ENCODE measurements at places on chromosomes 3 and 15.

- DNase-seq: no peak
These were observed 128.2 kb upstream of the FAM3D start for GRCh38 chr3:58794750-58795149.

DNA sequence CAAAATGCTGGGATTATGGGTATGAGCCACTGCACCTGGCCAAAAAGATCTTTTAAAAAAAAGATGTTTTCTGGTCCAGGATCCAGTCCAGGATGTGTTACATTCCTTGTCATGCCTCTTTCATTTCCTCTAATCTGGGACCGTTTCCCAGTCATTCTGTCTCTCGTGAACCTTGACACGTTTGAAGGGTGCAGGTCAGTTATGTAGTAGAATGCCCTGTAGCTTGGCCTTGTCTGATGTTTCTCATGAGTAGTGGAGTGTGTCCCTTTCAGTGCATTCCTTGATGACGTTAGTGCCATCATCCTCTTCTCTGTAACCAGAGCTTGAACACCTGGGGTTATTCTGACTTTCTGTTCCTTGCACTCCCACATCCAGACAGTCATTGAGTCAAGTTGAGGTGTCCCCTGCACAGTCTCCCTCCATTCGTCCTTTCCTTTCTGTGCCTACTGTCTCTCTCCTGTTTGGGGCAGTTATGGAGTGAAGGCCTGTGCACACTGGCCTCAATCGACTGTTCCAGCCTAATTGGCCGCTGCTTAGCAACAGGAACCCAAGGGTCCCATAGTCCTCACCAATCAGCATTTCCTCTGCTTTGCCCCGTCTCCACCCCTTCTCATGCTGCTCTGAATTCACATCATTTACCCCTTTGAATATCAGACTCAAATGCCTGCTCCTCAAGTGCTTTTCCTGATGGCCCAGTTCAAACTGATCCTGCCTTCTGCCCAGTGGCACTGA, 5.5 kb downstream of the FAM81A start:
- DNase-seq: peak; percentile 72

GRCh38 chr3:101340591-101340990, 20.2 kb upstream of the IMPG2 start:
- DNase-seq: no peak

DNA sequence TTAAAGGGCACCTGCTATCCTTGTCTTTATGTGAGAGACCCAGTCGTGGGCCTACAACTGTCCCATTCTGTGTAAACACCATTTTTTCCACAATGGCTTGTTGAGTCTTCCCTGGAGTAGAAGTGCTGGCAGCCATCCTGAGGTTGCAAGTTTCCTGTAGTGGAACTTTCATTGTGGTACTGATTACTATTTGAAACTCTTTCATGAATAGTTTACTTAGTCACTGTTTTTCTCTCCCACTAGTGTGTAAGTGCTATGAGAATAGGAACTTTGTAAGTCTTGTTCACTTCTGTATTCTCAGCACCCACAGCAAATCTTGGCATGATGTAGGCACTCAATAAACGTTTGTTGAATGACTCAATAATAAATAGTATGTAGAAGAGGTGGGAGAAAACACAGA, 48.6 kb downstream of the RARB start:
- DNase-seq: peak; percentile 65
